ENCODE measurements at places on chromosomes 3 and 15.

DNA sequence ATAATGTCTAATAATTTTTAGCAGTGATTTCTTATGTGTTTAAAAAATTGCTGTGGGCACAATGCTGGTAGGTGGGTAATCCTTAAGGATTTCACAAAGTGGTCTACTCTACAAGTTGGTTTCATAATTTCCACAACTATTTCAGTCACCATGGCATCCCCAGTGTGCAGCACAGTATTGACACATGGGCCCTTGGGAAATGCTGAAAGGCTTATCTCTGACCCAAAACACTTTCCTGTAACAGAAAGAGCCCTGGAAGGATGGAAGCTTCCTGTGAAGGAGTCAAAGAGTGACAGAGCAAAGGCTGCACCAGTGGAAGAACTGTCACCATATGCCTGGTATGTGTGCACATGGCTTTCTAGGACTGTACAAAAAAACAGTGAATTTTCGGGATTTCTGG is 153.7 kb downstream of the ANO10 start:
- DNase-seq = no peak

- DNase-seq = no peak
Observed at GRCh38 chr3:11438646-11439045, 166.4 kb downstream of the ATG7 start.

DNA sequence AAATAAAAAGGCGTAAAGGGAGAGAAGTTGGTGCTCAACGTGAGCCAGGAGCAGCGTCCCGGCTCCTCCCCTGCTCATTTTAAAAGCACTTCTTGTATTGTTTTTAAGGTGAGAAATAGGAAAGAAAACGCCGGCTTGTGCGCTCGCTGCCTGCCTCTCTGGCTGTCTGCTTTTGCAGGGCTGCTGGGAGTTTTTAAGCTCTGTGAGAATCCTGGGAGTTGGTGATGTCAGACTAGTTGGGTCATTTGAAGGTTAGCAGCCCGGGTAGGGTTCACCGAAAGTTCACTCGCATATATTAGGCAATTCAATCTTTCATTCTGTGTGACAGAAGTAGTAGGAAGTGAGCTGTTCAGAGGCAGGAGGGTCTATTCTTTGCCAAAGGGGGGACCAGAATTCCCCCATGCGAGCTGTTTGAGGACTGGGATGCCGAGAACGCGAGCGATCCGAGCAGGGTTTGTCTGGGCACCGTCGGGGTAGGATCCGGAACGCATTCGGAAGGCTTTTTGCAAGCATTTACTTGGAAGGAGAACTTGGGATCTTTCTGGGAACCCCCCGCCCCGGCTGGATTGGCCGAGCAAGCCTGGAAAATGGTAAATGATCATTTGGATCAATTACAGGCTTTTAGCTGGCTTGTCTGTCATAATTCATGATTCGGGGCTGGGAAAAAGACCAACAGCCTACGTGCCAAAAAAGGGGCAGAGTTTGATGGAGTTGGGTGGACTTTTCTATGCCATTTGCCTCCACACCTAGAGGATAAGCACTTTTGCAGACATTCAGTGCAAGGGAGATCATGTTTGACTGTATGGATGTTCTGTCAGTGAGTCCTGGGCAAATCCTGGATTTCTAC is at the start of gene RARB:
TSS of gene RARB (plus strand) at position 322 of the 847 bp plus-strand sequence. CDS start at position 791, 469 bp downstream.
- no peak for DNase-seq

GRCh38 chr15:59862191-59863155 is 141.6 kb upstream of the FOXB1 start:
- no peak for DNase-seq

GRCh38 chr15:69367236-69367635 is 46.9 kb upstream of the KIF23 start:
- no peak for DNase-seq

- DNase-seq = no peak
Observed at GRCh38 chr3:33355611-33356010, 78.4 kb downstream of the FBXL2 start.

- DNase-seq = no peak
Observed at GRCh38 chr3:14767245-14768051, 51.3 kb upstream of the FGD5 start.

DNA sequence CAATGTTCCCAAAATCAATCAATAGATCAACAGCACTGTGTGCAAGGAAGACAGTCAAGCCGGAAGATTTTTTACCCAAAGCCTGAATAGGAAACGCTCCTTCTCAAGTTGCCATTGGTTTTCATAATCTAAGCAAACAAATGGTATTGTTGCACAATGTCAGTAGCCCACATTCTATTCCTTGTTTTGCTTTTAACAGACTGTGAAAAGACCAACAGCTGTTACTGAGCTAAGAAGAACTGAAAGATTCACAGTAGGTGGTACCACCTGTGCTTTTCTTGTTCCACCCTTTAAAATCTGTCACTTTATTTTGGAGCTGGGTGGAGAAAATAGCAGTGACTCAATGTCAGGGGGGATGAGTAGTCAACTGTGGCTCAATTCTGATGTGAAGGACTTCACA is 357.5 kb upstream of the CADM2 start:
- no peak for DNase-seq

- DNase-seq = no peak
Observed at GRCh38 chr3:140523600-140523999, 154.3 kb upstream of the TRIM42 start.

- no peak for DNase-seq
Observed at GRCh38 chr3:160130950-160131349, 94.3 kb upstream of the C3orf80 start.

DNA sequence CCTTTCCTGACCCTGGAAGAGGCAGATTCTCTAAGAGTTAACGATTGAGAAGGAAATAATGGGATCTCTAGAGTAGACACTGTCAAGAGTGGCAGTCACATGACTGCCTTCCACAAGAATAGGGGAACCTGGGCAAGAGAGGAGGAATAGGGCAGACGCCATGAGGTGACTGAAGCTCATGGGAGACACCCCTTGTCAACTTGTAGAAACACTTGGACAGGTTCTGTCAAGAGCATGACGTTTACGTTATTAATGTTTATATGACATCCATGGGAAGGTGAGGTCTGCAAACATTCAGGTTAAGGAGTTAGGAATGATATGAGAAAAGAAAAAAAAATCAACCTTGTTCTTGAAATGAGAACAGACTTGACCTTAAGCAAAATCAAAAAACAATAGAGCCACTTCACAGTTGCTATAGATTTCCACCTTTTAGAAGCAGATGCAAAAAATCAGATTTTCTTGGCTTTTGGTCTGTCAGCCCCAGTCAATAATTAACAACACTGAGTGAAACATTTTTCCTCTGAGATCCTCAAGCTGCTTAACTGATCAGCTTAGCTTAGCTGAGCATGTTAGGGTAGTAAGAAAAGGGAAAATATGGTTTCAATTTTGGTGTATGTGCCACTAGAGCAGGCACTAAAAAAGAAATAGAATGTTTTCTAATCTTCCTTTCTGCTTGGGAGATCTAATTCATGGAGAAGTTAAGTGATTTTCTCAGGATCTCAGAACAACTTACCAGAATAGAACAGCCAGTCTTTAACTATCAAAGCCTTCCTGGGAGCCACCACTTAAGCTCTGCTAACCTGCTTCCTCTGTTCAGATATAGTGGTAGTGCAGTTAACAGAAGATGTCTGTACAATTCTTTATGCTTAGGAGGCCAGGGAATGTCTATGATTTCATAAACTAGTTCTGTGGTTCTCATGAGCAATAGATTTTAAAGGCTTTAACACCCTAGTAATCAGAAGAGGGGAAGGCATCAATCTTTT is 116.9 kb downstream of the B3GALNT1 start:
- no peak for DNase-seq

GRCh38 chr15:47812470-47812999 is 95.2 kb downstream of the SEMA6D start:
- DNase-seq = no peak

DNA sequence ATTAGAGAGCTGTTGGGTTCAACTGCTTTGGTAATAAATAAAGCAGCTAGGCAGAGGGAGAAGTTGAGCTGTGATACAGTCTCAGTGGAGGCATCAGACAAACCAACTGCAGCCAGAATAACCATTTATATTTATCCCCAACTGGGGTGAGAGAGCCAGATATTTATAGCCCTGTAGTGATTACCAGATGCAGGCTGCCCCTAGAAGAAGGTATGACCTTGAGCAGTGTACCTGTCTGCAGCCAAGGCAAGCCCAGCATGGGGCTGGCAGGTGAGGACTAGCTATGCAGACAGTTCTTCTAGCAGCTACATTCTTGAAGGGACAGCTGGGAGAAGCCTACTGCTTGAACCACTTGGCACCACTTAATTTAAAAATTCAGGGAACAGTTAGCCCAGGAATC is 144.4 kb upstream of the EPHA3 start:
- no peak for DNase-seq

GRCh38 chr3:76383781-76384180 is 598.4 kb upstream of the ZNF717 start:
- DNase-seq = no peak

DNA sequence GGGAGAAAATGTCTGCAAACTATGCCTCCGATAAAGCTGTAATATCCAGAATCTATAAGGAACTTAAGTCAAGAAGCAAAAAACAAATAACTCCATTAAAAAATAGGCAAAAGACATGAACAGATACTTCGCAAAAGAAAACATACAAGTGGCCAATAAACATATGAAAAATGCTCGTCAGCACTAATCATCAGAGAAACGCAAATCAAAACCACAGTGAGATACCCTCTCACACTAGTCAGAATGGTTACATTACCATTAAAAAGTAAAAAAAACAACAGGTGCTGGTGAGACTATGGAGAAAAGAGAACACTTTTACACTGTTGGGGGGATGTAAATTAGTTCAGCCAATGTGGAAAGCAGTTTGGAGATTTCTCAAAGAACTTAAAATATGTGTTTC is 498.5 kb upstream of the GRM7 start:
- no peak for DNase-seq

DNA sequence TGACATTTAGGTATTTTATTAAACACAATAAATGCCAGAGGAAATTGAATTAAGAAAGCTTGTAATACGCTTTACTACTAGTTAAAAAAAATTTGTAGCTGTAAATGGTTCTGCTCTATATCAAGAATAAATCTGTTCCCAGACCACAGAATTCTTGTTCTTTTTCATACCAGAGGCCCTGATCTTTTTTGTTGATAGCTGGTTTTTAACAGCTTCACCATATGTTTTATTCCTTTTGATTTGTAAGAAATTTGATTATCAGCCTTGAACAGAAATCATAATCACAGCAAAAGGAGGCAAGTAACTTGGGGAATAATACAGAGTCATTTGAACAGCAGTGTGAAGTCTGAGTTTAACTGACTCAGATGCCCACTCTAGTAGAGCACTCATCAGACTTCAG is 202.7 kb downstream of the CNTN4 start:
- DNase-seq = no peak

DNA sequence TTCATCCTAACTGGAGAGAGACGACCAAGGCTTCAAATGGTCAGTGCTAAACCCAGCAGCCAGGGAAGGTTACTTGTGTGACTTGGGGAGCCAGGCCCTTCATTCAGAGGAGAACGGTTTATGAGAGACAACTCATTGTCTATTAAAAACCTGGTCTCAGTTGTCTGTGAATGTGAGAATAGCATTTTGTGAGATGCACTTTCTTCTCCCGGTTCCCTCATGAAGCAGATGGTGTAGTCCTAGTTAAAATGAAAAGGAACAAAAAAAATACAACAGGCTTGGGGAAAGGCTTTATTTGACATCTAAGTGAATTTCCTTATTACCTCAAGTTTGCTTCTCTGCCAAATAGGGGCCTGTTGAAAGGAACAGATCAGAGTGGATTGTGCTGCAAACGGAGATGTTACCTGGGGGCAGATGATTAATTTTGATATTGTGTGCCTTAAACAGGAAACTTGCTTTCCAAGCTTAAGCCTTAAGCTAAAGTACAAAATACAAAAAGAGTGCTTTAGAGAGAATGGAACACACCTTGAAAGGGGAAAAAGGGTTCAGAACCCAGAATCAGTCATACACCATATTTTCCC is 202.7 kb upstream of the BHLHE40 start:
- no peak for DNase-seq

- no peak for DNase-seq
Observed at GRCh38 chr15:41279535-41280283, 48.6 kb downstream of the CHP1 start.

GRCh38 chr3:192915722-192916121 is 1.9 kb downstream of the MB21D2 start:
- DNase-seq = no peak

GRCh38 chr3:186004209-186004608 is 66.4 kb upstream of the TRA2B start:
- DNase-seq = no peak

DNA sequence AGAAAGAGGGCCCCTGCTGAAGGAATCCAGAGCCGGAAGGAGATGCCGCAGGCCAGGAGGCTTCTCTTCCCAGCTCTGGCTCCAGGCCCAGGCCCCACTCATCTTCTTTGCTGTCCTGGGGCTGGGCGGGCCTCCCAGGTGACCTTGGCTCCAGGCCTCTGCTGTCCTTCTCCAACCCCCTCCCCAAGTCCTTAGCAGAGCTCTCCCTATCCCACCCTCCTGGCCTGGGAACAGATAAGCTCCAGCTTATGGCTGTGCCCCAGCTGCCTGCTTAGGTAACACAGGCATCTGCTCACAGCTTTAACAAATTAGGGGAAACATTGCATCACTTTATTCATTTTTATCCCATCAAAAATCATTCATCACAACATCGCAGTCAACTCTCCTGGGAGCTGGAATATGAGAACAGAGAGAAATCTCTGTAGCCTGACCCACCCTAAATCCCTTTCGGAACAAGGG is 86.9 kb downstream of the SEMA5B start:
- DNase-seq = no peak

DNA sequence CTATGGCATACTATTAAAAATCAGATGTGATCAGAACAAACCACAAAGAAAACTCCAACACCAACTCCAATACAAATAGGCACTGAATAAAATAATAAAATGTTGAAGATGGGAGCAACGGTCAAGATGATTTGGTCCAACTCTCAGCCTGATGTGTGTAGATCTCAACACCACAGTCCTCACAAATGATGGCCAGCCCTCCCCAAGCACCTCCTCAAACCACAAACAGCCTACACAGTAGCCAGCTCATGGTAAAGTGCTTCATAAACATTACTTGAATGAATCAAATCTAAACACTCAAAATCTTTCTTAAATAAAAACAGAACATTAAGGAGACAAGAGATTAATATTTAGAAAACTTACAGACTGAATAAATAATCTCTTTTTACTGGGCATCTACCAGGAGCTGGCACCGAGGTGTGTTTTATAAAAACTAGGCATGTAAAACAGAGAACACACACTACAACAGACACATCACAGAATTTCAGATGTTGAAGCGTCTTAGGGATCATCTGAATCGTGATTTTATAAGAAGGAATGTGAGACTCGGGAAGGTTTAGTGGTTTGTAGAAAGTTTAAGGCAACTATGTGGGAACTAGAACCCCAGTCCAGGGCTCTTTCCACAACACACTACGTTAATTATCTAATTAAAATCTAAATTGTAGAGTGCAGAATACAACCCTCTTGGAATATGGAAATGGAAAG is 102.4 kb downstream of the MYLK start:
- no peak for DNase-seq

DNA sequence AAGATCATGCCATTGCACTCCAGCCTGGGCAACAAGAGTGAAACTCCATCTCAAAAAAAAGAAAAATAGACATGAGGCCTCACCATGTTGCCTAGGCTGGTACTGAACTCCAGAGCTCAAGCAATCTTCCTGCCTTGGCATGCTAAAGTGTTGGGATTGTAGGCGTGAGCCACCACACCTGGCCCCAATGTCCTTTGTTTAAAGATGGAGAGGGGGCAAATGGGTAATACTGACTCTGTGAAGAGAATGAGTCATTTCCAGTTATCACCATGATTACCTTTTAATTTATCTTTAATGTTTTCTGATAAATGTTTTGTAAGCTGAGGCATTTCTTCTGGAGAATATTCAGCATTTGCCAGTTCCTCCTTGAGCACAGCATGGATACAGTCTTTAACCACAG is 2.2 kb downstream of the DYNLT2B start:
- no peak for DNase-seq
